Stimulated activated CD4-positive, alpha-beta T cell treated with anti-CD3 and anti-CD28 coated beads, TNF-alpha, amount 100 ng/mL, for 1 hour (primary cell): ENCODE measurements at places on chromosomes 13 and 19.
A peak's percentile ranks its signal among the peaks of the same experiment; 100 is the strongest.

- DNase-seq: peak; percentile 62
These were observed 2.8 kb upstream of the TNNI3 start for GRCh38 chr19:55160128-55160985.

DNA sequence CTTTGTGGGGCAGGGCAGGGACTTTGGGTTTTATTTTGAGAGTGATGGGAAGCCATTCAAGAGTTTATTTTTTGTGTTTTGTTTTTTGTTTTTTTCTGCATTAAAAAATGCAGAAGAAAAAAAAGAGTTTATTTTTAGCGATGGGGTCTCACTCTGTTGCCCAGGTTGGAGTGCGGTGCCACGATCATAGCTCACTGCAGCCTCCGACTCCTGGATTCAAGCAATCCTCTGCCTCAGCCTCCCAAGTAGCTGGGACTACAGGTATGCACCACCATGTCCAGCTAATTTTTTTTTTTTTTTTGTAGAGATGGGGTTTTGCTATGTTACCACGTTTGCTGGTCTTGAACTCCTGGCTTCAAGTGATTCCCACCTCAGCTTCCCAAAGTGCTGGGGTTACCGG is 12.5 kb upstream of the CA11 start:
- DNase-seq: no peak

DNA sequence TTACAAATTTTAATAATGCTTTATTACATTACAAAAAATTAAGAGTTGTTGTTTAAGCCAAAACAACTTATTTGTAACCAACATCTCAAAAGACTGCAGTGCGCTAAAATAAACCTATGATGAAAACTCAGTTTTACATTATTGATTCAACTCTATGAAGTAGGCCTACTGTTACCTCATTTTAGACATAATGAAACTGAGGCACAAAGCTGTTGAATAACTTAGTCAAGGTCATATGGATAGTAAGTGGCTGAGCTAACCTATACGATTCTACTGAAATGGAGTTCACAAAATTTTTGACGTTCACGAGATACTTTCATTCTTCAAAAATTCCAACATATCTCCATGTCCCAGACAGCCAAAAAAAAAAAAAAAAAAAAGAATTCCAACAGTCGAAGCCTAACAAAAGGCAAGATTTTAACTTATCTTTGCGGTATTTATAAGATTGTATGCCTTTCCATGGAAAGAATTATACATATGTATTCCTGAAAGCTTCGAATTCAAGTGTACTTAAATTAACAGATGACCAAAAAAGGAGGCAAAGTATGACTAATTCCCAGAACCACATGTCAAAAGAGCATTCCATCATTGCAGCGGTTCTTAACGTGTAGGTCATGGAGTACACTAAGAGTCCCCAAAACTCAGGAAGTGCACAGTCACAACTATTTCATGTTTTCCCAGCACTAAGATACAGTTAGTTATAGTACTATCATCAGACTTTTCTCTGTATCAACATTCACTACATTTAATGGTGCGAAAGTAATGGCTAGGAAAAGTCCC is 69.4 kb downstream of the PSPC1 start:
- DNase-seq: no peak

DNA sequence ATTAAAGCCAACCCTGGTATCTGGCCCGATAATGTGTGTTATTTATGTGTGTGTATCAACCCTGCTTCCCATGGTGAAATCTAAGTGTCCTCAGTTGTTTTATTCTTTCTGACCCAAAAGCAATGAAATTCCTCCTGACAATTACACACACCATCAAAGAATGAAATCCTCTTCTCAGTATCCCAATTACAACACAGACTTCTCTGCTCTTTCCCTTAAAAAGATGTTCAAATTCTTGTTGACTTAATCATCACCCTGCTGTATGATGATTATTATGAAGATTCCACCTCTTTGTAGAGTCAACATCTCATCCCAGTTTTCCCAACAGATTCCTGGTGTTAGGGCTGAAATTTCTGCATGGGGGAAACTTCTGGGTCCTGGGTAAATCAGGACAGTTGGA is 8.9 kb upstream of the TRPC4 start:
- no peak for DNase-seq

GRCh38 chr19:14943601-14944000 is 2.3 kb downstream of the OR7C2 start:
- DNase-seq: no peak

- DNase-seq: no peak
These were observed 128.5 kb upstream of the TMTC4 start for GRCh38 chr13:100803091-100803490.

GRCh38 chr19:33186431-33187182 is 7.5 kb upstream of the LRP3 start:
- no peak for DNase-seq

- no peak for DNase-seq
These were observed 41.7 kb downstream of the UNC13A start for GRCh38 chr19:17646441-17646840.

- DNase-seq: no peak
These were observed 645 bp downstream of the GRIN3B start for GRCh38 chr19:1000591-1001537.

DNA sequence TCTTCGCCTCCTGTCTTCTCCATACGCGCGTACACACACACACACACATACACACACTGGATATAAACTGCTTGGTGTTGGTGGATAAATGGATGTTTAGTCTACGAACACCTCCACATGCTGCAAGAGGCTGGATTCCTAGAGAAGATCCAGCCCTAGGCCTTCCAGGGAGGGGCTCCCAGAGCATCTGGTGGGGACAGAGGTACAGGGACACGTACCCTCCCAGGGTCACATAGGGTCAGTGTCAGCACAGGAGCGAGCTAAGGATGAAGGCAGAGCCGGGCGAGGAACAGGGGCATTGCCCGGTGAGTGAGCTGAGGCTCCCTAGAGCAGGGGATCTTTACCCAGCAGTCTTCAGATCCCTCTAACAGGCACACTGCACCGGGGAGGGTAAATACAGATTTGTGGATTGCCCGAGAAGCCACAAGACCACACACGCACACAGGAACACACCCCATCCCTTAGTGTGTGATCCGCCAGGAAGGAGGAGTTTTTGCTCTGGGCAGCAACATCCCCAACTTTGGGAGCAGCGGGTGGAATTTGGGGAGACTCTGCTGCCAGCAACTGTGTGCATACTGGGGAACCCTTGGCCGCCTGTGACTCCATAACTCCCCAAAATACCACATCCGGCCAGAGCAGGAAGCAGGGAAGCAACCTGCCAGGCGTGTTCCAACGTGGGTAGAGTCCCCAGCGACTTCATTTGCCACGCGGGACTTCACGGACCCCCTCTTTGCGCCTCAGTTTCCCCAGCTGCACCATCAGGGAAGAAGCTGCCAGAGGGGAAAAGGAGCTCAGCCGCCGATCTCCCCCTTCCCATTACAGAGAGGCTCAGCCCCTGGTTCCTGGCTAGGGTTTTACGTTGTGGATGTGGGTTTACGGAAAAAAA is 5.8 kb upstream of the TLE2 start:
- no peak for DNase-seq

DNA sequence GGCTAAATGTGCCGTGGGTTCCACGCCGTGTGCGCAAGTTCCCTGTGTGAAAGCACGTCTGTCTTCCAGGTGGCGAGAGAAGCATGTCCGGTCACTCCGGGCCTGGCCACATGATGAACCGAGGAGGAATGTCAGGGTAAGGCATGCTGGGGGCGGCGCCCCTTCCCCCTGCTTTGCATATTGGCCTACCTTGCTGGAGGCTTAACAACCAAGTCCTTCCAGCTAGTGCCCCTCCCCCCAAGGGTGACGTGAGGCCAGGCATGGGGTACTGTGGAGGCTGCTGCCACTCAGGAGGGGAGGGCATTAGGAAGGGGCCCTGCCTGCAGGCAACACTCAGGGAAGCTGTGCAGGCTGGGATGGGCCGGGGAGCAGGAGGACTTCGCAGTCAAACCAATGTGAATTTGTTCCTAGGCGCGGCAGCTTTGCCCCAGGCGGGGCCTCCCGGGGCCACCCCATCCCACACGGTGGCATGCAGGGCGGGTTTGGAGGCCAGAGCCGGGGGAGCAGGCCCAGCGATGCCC is 12.5 kb downstream of the MICOS13 start:
- no peak for DNase-seq

GRCh38 chr13:41199526-41199925 is 5.2 kb upstream of the KBTBD7 start:
- no peak for DNase-seq

- DNase-seq: no peak
These were observed 63.8 kb downstream of the KCNRG start for GRCh38 chr13:50078895-50079654.

GRCh38 chr19:51010066-51010795 is 8.8 kb upstream of the KLK8 start:
- DNase-seq: no peak

DNA sequence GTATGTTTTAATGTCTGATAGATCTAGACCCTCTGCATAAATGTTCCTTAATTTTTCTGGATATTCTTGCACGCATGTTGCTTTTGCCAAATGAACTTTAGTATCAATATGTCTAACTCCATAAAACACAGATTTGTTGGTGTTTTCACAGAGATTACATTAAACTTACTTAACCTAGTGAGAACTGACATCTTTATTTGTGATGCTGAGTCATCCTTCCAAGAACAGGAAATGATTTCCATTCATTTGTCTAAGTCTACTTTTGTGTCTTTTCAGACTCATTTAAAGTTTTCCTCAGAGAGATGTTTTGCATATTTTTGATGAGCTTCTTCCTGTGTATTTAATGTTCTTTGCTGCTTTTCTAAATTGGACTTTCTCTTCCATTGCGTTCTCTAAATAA is 184.0 kb downstream of the SLC7A1 start:
- DNase-seq: no peak

- no peak for DNase-seq
These were observed 122.6 kb downstream of the POSTN start for GRCh38 chr13:37475966-37476365.

- no peak for DNase-seq
These were observed 483.0 kb upstream of the NBEA start for GRCh38 chr13:34458756-34459715.

- no peak for DNase-seq
These were observed 853 bp upstream of the CACNA1A start for GRCh38 chr19:13507053-13507611.

DNA sequence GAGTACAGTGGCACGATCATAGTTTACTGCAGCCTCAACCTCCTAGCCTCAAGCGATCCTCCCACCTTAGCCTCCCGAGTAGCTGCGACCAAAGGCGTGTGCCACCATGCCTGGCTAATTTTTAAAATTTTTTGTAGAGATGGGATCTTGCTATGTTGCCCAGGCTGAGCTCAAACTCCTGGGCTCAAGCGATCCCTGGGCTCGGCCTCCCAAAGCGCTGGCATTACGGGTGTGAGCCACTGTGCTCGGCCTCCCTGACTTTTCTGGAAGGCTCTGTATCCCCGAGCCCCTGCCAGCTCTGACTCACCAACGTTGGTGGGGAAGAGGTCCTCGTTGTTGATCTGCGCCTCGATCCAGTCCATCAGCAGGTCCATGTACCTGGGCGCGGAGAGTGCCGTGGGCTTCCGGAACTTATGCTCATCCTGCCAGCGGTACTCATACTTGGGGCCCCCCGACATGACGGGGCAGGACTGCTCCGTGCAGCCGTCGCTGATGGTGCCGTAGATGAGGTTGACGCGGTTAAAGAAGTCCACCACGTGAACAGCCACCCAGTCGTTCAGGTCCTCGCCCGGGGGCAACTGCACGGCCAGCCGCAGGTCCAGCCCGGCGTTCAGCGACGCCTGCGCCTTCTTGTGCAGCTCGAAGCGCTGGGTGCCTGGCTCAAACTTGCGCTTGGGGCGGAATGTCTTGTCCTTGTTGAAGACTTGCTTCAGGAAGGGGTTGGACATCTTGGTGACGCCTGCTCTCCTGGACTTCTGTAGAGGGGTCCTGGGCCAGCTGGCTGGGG is 18.1 kb downstream of the MOB3A start:
- no peak for DNase-seq

DNA sequence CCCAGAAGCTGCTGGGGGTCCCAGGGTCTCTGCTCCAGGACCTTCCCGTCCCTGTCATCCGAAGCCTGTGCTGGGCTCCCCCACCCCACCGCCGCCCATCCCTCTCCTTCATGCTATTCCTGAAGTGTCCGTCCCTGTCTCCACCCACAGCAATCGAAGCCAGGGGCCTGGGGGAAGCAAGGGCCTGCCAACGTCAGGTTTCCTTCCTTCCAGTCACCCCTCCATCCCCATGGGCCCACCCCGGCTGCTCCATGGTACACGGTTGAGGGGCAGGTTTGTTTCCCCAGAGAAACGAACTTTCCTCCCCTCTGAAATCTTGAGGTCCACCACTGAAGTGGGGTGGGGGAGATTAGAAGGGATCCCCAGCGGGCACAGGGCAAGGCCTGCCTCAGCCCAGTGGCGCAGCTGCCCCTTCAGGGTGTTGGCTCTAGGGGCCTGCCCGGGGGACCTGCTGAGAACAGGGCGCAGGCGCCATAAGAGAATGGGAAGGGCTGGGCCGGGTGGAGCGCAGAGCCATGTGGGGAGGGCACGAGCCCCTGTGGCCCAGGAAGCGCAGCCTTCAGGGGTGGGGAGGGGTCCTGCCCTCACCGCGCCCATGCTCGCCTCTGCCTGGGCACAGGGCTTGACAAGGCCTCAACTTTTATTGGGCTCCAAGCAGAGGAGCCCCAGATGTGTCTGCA is 16.1 kb downstream of the CEBPG start:
- no peak for DNase-seq

DNA sequence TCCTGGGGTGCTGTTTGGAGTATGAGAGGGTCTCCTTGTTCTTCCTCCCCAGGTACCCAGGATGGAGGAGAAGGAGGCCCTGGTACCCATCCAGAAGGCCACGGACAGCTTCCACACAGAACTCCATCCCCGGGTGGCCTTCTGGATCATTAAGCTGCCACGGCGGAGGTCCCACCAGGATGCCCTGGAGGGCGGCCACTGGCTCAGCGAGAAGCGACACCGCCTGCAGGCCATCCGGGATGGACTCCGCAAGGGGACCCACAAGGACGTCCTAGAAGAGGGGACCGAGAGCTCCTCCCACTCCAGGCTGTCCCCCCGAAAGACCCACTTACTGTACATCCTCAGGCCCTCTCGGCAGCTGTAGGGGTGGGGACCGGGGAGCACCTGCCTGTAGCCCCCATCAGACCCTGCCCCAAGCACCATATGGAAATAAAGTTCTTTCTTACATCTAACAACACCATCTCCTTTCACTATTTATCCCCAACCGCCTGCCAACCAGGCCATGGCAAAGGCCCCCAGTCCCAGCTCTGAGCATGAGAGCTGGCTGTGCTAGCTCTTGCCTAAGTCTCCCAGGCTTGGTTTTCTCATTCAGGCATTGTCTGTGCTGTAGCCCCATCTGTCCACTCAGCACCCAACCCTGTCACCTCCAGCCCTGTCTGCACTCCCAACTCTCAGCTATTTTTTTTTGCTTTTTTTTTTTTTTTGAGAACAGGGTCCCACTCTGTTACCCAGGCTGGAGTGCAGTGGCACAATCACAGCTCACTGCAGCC is 11.2 kb downstream of the DKKL1 start:
- DNase-seq: no peak

GRCh38 chr13:113034451-113035212 is 65.6 kb downstream of the MCF2L start:
- DNase-seq: no peak

DNA sequence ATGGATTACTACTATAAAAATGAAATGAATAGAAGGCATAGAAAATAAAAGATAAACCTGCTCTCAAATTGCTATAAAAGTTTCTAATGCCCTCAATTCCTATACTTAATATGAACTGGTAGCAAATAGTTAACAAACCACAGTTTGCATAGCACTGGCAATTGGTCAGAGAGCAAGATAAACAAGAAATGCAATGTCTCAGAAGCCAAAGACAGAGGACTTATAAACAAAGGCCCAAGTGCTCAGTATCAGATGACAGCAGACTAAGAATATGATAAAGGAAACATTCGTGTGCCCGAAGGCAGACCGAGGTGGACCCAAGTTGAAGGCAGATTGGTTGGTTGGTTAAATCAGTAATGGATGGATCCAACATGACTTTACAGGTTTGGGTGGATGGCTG is 50.6 kb downstream of the IPO5 start:
- no peak for DNase-seq
